Placental epithelial cell (primary cell): ENCODE measurements at places on chromosomes 4 and X. TPM values are rescaled to one million over a fixed set of nuclear protein-coding genes. Genes with fewer than 3 reads are reported as not detected.

The ADAMTS3 gene
- 0.39 and 0.54 TPM in 2 replicates for total RNA-seq

The VCX3A gene
- not detected in 2 replicates for total RNA-seq

The NHS gene
- under 0.01 TPM in 2 replicates for total RNA-seq

The HGFAC gene
- under 0.01 TPM in 1 of 2 replicates, not detected in the other for total RNA-seq

The ZNF157 gene
- total RNA-seq: 0.11 and 0.39 TPM in 2 replicates

The IL9R gene
- total RNA-seq: not detected in 2 replicates
